ENCODE measurements at places on chromosomes 4 and X.

GRCh38 chrX:300334-300733 is 18.3 kb downstream of the GTPBP6 start:
- DNase-seq = no peak

DNA sequence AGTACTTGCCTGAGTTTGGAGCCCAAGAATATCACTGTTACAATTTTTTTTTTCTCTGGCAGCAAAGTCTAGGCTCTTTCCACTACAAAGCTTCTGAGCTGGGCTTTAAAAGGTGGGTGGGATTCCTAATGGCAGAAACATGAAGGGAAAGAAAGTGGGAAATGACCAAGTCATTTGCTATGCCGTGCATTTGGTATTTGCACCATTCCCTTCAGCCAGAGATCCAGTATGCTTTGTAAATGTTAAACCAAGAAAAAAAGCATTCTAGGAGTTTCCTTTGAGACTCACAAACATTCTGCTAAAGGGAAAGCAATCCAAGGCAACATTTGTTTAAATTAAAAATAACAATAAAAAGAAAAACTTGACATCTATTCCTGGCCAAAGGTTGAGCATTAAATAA is 451.2 kb downstream of the RAB28 start:
- no peak for DNase-seq

DNA sequence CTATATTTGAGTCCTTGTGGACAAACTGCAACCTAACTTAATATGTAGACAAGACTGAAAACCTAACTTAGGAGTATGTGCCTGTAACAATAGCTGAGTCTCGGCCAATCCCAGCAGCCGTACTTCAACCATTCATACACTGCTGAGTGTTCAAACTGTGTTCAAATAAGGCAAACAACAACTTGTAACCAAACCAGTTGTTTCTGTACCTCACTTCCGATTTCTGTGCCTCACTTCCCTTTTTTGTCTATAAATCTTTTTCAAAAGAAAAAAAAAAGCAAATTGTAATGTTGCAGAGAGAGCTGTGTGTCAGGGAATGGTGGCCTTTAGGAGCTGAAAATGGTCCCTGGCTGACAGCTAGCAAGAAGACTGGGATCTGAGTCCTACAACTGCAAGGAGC is 46.0 kb downstream of the GEMIN8 start:
- no peak for DNase-seq

GRCh38 chr4:177728361-177729152 is 286.3 kb upstream of the AGA start:
- DNase-seq = no peak

- no peak for DNase-seq
These were observed 237.1 kb downstream of the ZNF674 start for GRCh38 chrX:46308110-46308509.

DNA sequence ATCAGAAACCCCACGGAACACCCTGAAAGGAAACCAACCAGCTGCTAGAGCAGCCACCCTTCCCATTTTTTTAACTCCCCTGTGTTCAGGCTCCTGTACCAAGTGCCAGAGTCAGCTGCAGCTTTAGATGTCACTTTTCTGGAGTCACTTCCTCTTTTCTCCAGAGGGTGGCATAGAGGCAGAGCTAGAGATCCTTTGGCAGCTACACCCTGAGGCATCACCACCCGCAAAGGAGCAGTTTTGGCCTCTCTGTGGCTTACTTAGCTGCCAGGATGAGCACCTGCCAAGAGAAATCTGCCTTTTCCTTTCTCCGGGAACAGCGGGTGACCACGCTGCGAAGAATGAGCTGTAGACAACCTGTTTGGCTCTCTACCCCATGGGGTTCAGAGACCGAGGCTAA is 58.0 kb upstream of the CHRDL1 start:
- peak; percentile 7 for DNase-seq

DNA sequence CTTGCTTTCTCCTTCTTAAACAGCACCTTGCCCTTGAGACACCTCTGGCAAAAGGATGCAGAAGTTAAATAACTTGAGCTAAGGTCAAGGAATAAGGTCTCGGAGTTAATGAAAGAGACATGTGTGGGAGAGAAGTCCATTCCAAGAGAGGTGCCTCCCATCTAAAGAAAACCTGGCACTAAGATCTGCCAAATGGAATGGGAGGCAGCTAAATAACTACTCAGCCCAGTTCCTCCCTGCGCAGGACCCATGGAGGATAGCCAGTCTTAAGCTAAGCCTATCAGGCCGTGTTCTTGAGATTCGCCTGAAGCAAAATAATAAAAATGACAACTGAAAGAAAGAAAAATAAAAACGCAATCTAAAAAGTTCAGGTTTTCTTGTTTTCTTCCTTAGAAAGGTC is 20.7 kb upstream of the ELF4 start:
- DNase-seq = no peak

- DNase-seq = no peak
These were observed 25.6 kb downstream of the KDM6A start for GRCh38 chrX:44898411-44899221.

GRCh38 chrX:66046612-66047235 is 6.8 kb upstream of the VSIG4 start:
- DNase-seq = no peak

Data from fibroblast of skin of right biceps (primary cell).